Subcutaneous preadipocyte (primary cell): ENCODE measurements at places on chromosomes 1 and 21. TPM values are rescaled to one million over a fixed set of nuclear protein-coding genes. Genes with fewer than 3 reads are reported as not detected.

Gene SPRR4
- total RNA-seq, result not detected in 2 replicates

Gene NPL
- total RNA-seq, result 1.4 and 5.1 TPM in 2 replicates

Gene TMEM269
- total RNA-seq, result under 0.01 TPM in 1 of 2 replicates, not detected in the other

Gene CA6
- not detected in 2 replicates for total RNA-seq

Gene HTR6
- not detected in 2 replicates for total RNA-seq

Gene CYP4A11
- not detected in 2 replicates for total RNA-seq

Gene PCNX2
- total RNA-seq, result 42.6 and 70.0 TPM in 2 replicates

Gene RNF207
- total RNA-seq, result 2.6 and 3.7 TPM in 2 replicates

Gene PTPRC
- not detected in 2 replicates for total RNA-seq

Gene LMX1A
- under 0.01 TPM in 1 of 2 replicates, not detected in the other for total RNA-seq

Gene ODF2L
- 33.0 and 35.6 TPM in 2 replicates for total RNA-seq

Gene S100A9
- not detected in 2 replicates for total RNA-seq
